ENCODE measurements at places on chromosomes 4 and X.

- no peak for DNase-seq
These were observed 241.2 kb downstream of the ARHGAP24 start for GRCh38 chr4:85715991-85716737.

DNA sequence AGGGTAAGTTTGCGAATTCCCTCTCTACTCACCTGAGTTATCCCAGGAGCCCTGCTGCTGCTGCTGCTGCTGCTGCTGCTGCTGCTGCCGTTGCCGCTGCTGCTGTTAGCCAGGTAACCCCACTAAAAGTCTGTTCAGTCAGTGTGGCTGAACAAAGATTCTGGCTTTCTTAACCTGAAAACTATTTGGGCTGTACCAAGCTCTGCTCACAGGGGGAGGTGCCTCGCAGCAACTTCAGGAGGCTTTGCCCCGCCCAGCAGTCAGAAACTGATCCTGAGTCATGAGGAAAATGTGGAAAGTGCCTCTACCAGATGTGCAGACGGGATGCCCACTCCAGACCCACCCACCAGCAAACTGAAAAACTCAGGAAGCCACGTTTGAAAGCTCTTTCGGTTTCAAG is at the start of gene CAPN6:
Gene CAPN6 (minus strand): TSS at position 145 of the 400 bp plus-strand sequence. CDS start 6,547 bp downstream, outside the sequence.
- DNase-seq = peak; percentile 1

GRCh38 chr4:22551550-22551949 is 35.7 kb upstream of the ADGRA3 start:
- no peak for DNase-seq

- DNase-seq = no peak
These were observed 406.1 kb downstream of the IQCM start for GRCh38 chr4:149409555-149409962.

DNA sequence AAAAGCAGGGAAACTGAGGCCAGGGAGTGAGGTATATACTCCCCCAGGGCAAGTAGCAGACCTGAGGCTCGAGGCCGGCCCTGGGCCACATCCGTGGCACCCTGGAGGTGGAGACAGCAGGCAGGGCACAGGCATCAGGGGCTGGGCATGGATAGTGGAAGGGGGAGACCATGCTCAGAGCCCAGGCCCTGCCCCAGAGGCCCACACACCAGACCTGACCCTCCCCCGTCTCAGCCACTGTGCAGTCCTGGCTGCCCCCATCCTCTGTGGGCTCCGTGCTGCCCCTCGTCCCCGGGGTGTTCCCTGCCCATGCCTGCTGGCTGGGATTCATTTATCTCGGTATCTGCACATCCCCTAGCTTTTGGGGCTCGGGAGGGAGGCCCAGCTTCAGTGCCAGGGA is 103.1 kb upstream of the NKX1-1 start:
- DNase-seq = no peak

- DNase-seq = no peak
These were observed 23.1 kb upstream of the PHKA2 start for GRCh38 chrX:19007011-19007410.

Data from HT1080 (cell line).